ENCODE measurements at places on chromosomes 1 and 21.

DNA sequence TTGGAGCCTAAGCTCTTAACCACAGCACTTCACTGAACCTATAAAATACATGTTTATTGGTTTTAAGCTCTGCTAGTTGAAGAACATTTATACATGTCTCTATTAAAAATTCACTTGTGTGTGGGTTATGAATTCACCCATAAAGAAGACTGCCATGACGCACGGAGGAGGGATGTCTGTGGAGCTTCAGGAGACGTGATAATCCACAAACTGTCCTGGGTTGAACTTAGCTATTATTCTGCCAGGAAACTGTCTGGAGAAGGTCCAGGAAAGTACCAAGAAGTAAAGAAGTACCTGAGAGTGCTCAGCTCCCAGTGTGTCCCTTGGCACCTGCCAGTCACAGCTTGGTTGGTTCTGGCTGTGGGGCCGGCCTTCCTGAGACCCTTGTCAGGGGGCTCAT lies 56.3 kb downstream of the DDR2 start:
- no peak for DNase-seq

DNA sequence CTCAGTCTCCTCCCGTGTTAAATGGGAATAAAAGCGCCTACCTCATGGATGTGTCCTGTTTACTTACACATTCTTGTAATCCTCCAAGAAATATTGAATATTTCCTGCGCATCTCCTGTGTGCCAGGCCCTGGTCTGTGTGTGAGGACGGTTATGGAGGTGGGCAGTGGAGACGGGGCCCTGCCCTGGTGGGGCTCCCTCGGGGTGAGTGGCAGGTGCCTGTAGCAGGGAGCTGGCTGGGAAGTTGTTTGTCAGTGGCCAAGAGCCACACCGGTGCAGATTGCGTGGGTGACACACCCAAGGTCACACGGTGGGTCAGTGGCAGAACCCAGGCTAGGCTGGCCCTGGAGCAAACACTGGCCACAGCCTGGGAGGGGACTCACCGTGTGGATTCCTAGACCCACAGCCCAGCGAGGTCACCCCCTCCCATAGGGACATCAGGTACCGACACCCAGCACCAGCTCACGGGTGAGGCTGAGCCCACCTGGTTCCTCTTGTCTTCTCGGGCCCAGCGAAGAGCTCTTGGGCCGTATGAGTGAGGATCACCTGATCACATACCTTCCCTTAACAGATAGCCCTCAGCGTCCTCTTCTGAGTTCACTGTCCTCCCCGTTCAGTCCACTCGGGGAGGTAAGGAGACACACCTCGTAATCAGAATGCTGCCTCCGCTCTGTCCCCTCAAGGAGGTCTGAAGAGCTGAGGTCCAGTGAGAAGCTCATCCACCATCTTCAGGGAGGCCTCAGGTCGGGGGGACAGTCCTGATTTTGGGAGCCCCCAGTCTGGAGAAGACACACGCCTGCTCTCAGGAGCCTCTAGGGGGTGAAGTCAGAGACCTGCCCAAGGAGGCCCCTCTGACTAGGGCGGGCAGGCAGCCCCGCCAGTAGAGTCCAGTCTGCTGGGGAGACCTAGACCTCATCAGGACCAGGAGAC lies 349.6 kb downstream of the MATN1 start:
- DNase-seq, result no peak

DNA sequence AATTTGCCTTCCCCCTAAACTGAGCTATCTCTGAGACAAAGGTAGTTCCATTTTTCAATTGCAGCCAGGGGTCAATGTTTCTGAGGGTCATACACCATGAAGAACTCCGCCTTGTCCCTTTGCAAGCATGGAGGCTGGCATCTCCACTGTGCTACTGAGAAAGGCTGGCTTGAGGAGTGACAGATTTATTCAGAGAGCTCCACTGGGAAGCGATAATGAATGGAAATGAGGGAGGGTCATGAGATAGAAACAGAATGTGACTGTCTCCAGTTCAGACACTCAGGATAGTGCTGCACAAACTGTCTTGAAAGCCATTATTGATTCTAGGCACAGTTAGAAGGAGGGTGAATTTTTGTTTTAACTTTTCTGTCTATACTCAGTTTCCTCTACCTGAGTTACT lies 197.5 kb downstream of the ZNF326 start:
- no peak for DNase-seq

DNA sequence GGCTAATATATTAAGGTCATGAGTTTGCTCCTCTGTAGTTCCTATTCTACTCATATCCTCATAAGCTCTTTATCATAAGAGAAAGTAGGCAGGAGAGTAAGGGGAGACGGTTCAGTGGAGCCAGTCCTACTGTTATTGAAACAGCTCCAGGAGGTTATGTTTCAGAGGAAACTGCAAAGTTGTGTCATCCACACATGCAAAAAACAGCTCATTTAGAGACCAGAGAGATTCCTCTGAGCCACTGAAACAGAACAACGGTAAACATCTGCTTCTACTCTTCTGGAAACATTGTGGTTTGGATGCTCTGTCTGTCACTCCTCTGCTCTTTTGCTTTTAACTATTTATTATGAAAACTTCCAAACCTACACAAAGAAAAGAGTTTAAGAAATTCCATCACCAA lies 66.3 kb upstream of the PPP2R5A start:
- no peak for DNase-seq

GRCh38 chr21:34612557-34612956 lies 2.4 kb downstream of the RCAN1 start:
- no peak for DNase-seq

- peak; percentile 8 for DNase-seq
Observed at GRCh38 chr1:220300442-220301121, 28.3 kb upstream of the RAB3GAP2 start.

DNA sequence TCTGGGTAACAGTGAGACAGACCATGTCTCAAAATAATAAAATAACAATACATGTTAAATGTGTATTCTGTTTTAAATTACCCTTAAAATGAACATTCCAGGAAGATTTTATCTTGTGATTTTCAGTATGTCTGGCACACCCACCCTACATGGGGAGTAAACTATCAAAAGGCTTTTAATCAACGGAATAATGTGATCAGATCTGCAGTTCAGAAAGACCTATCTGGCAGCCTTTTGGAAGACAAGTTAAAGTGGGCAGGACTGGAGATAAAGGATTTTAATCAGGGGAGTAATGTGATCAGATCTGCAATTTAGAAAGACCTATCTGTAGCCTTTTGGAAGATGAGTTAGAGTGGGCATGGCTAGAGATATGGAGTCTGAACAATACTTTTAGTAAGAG lies 10.1 kb downstream of the MED8 start:
- DNase-seq, result no peak

- DNase-seq, result peak; percentile 66
Observed at GRCh38 chr1:56645677-56646305, 677 bp downstream of the PRKAA2 start.

DNA sequence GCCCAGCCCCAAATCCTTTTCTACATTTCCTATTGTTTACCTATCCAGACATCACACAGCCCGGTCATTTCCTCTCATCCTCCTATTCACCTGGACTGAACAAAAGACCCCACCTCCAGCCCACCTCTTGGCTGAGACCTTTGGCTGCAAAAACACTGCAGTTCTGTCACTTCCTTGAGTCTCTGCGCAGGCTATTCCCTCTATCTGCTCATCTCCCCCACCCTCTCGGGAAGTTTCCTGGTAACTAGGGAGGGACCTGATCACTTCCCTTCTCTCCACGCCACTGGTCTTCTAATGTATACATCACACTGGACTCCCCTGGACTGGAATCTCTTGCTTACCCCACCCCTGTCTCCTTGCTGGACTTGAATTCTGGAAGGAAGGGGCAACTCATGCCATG lies 5.3 kb downstream of the HTR1D start:
- no peak for DNase-seq

GRCh38 chr1:31696242-31696641 lies 7.6 kb downstream of the COL16A1 start:
- DNase-seq, result peak; percentile 33

- no peak for DNase-seq
Observed at GRCh38 chr1:105585791-105586190, 1470.7 kb upstream of the PRMT6 start.

DNA sequence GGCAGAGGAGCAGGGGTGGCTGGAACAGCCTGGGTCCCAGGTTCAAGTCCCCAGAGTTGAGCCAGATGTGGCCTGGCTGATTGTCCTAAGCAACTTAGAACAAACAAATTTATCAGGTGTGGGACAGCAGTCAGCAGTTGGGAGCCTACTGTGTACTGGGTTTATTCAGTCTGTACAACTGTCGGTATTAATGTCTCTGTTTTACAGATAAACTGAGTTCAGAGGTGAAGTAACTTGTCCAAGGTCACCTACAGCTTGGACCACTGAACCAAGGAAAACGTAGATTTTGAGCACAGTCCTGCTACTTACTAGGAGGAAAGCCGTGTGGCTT lies 14.6 kb upstream of the TRIM63 start:
- no peak for DNase-seq

GRCh38 chr1:111221633-111222291 lies 5.8 kb upstream of the CHI3L2 start:
- DNase-seq, result no peak

Measured in NCI-H2029 treated with DMSO at 0.1 percent for 48 hours (cell line).